ENCODE measurements at places on chromosomes 1 and 21. TPM values are rescaled to one million over a fixed set of nuclear protein-coding genes. Genes with fewer than 3 reads are reported as not detected.

DNA sequence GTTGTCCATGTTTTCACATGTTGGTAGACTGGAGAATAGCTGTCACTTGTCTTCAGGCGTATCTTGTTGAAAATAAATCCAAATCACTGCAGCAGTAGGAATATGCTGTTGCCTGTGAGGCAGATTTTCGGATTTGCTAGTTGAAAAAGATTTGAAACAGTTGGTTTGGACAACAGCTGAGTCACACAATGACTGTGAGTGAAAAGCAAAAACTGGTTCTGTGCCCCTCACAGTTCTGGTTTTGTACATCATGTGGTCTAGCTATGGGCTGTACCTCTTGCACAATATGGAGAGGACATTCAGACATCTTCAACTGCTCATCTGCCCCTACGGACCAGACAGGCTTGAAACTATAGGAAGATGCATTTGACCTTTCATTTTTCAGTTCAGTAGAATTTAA, 1.8 kb downstream of the ARF1 start:
- H3K27me3 ChIP-seq: no peaks in the 10 kb centered on the region
- peaks cover 77% of the 10 kb centered on the region for H3K4me1 ChIP-seq
- H3K27ac ChIP-seq: peak overlapping the region; percentile 95
- DNase-seq: no peak
- peak overlapping the region; percentile 98 for H3K4me3 ChIP-seq

CDKN2C gene
- 0.57 TPM for polyA plus RNA-seq

DNA sequence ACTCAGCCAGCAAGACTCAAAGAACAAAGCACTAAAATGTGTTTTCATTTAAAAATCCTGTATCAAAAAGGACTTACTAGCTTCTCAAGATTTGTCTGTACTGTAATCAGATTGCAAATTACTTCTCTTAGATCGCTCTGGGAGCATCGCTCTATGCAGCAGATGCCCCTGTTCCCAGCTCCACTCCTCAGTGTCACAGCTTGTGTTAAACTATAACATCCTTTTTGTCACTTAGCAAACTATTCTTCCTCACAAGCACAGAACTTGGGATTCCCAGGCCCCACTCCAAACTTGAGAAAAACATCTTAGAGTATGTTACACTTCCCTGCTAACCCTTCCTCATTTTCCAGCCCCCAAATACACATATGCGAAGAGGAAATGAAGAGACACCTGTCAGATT, 85.1 kb upstream of the CHRM3 start:
- DNase-seq: no peak
- H3K4me3 ChIP-seq: no peak overlapping the region

DNA sequence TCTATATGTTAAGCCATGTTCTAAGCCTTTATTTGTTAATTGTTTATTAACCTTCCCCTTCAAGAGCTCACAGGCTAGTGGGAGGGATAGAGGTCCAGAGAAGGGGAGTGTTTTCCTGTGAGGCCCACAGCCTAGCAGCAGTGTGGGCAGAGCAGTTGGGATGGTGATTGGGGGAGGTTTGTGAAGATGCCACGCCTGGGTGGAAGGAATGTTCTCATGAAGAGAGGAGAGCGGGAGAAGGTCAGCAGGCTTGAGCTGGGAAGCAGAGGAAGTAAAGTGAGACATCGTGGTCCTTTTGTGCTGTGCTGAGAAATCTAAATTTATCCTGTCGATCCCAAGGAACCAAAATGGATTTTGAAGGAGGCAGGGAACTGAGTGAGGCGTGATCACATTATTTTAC, 42.6 kb downstream of the TRAPPC10 start:
- peaks cover 15% of the 10 kb centered on the region for H3K4me1 ChIP-seq
- H3K27ac ChIP-seq: no peak overlapping the region
- peaks cover 22% of the 10 kb centered on the region for H3K36me3 ChIP-seq
- no peak overlapping the region for H3K4me3 ChIP-seq
- H3K27me3 ChIP-seq: no peaks in the 10 kb centered on the region

DNA sequence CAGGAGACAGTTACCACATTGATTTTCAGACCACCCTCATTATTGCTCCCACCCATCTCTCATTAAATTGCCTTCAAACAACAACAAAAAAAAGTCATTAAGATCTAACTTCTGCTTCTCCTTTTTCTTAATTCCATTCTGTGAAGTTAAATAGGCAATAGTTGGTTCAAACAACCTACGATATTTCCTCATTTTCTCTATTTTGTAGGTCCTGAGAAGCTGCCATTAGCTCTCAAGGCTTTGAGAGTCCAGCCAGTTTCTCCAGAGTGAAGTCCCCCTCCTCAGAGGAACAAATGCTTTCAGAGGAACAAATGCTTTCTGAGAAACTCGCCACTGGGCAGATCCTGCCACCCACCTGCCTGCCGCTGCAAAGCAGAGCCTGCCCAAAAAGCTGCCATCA, 125.6 kb downstream of the ETS2 start:
- no peak for DNase-seq
- H3K27ac ChIP-seq: no peak overlapping the region
- H3K4me3 ChIP-seq: no peak overlapping the region
- H3K4me1 ChIP-seq: peaks cover 5% of the 10 kb centered on the region
- peaks cover 8% of the 10 kb centered on the region for H3K36me3 ChIP-seq

DNA sequence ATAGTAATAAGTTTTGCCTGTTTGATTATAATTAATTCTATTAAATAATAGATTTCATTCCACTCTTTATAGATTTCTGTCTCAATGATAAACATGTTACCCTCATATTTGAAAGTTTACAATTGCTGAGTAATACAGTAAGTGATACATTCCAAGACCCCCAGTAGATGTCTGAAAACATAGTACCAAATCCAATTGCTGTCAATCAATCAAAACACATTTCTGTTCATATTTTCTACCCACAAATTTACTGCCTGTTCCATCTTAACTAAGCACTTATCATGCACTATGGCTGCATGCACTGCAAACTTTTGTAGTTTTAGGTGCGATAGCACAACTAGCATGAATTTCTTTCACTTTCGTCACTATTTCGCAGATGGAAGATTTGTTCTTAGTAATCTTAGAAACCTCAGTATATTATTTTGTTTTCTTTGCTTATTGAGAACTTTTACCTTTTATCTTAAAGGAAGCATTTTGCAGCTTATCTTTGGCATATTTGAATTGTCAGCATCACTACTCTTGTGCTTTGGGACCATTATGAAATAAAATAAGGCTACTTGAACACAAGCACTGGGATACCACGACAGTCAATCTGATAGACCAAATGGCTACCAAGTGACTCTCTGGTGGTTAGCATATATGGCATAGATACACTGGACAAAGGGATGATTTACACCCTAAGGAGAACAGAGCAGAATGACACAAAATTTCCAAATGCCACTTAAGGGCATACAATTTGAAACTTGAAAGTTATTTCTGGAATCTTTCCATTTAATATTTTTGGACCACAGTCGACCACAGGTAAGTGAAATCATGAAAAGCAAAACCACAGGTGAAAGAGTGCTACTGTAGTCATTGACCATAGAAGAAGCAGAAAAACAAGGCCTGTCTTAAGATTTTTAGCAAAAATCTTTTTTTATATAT, 67.6 kb downstream of the RGS13 start:
- H3K27ac ChIP-seq: no peak overlapping the region
- DNase-seq: no peak
- H3K4me1 ChIP-seq: no peaks in the 10 kb centered on the region
- no peaks in the 10 kb centered on the region for H3K36me3 ChIP-seq

DNA sequence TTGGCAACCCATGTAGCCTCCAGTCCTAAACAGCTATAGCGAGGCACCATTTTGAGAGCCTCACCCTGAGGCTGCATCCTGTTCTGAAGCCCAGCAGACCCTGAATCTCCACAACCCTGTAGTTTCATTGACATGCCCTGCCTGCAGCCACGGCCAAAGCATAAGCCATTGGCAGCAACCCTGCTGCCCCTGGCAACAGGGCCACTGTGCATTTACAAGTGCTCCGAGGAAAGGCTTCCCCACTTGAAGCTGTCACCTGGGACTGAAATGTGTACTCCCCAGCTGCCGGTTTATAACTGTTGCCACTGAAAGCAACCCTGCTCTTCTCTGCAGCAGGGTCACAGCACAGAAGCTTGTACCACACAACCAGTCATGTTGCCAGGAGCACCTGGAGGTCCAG, 124.2 kb upstream of the OLFM3 start:
- H3K27me3 ChIP-seq: no peaks in the 10 kb centered on the region
- no peak for DNase-seq
- H3K4me1 ChIP-seq: no peaks in the 10 kb centered on the region
- H3K27ac ChIP-seq: no peak overlapping the region

DNA sequence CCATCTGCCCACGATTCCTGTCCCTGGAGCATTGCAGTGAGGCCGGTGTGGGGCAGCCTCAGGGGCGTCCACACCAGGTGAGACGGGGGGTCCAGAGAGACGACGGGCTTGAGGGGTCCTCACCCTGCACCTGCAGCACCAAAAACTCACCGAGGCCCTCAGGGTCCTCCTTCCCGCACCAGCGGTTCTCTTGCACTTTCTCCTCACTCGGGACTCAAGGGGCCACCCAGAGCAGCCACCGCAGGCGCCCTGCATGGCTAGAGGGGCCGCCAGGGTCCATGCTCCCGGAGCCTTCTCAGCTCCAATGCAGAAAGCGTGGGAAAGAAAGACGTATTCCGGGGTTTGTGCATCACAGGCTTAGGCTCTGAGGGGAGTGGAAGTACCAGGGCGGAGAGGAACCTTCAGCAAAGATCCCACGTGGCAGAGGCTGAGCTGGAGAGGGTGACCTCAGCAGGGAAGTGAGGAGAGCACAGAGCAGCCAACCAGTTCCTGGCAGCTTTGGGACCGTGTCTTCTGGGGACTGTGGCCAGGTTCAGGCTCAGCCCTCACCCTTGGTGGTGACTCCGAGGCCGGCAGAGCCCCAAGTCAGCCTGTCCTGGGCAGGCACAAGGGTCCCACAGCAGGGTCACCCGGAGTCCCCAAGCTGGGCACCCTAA, 19.5 kb upstream of the COL6A2 start:
- no peaks in the 10 kb centered on the region for H3K36me3 ChIP-seq
- no peak overlapping the region for H3K4me3 ChIP-seq
- no peak for DNase-seq
- H3K27me3 ChIP-seq: peaks cover 22% of the 10 kb centered on the region
- no peaks in the 10 kb centered on the region for H3K4me1 ChIP-seq
- H3K27ac ChIP-seq: no peak overlapping the region

DNA sequence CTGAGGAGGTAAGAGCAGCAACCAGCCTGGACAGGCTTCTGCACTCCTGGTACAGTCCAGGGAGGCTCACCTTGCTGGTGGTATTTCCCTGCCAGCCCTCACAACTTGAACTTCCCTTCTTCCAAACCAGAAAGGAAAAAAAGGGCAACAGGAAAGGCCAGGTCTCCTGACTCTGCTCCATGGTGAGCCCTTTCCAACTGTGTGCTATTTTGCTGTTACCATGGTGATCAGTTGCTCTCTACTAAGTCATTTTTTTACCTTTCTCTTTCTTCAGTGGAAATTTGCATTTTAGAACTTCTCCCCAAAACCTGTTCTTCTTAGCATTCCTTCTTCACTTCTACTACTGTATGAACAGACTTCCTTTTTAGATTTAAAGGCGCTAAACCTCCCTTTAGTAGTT, 164.3 kb downstream of the GRIK1 start:
- H3K27ac ChIP-seq: no peak overlapping the region
- no peaks in the 10 kb centered on the region for H3K4me1 ChIP-seq
- no peak overlapping the region for H3K4me3 ChIP-seq
- H3K36me3 ChIP-seq: no peaks in the 10 kb centered on the region

KCNAB2 gene
- polyA plus RNA-seq: 11.8 TPM
